ENCODE measurements at places on chromosomes 2 and 18.

- DNase-seq, result peak; percentile 85
These were observed 1.9 kb downstream of the CHPF start for GRCh38 chr2:219541611-219542180.

DNA sequence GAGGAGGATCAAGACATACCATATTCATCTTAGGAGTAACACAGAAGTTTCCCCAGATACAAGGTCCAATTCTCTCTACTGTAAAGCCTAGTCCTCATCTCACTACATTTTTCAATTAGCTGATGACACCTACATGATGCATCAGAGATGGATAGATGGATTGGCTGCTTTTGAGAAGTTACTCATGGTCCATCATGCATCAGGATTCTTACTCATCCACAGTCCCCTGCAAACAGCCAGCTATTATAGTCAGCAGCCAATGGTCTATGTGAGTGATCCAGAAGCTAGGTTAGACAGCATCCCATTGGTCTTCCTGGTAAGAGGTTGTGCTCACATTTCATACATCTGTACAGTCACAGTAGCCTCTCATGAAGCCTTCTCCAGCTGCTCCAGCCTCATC lies 154.5 kb upstream of the NRP2 start:
- DNase-seq, result no peak

GRCh38 chr18:23662309-23663263 lies at the start of gene ANKRD29:
ANKRD29 (minus strand) TSS chr18:23662911; CDS start chr18:23662730, 181 bp downstream.
- peak; percentile 52 for DNase-seq

DNA sequence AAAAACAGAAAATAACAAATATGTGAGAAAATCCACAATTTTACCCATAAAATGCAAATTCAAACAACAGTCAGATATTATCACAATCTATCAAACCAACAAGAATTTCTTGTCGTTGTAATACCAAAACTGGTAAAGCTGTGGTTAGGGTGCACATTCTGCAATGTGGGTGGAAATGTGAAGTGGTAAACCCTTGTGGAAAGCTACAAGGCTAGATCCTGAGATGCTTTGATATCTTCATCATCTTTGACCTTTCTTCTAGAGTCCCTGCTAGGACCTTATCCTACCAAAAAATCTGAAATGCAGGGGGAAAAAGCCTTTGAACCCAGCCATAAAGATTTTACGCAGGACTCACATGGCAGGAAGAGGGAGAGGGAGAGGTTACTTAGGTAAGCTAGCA lies 17.2 kb upstream of the ATG16L1 start:
- no peak for DNase-seq

Data from CD4-positive, alpha-beta T cell treated with Interleukin-6 at 100 ng/mL for 8 hours (primary cell).